Stimulated activated CD4-positive, alpha-beta T cell treated with anti-CD3 and anti-CD28 coated beads, Interleukin-2, amount 100 ng/mL, for 48 hours (primary cell): ENCODE measurements at places on chromosomes 7 and 10.

- no peak for DNase-seq
These were observed 420.5 kb upstream of the FOXK1 start for GRCh38 chr7:4261601-4261960.

DNA sequence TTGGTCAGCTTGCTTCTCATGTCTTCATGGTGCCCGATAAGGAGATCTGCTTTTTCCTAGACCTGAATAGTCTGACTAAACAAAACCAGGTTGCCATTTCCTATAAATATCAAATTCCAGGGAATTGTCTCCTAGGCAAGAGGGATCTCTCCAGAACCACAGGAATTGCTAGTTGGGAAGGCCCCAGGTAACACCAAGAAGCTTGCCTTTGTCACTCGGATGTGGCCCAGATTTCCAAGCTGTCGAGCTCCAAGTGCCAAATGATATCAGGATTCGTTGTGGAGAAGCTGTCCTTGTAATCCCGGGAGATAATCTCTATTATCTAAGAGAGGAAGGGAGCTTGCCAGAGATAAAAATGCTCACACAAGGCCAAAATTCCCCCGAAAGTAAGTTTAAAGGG lies 1288.5 kb upstream of the AUTS2 start:
- DNase-seq: no peak

- no peak for DNase-seq
These were observed 24.6 kb upstream of the FOXL3 start for GRCh38 chr7:265192-265997.

DNA sequence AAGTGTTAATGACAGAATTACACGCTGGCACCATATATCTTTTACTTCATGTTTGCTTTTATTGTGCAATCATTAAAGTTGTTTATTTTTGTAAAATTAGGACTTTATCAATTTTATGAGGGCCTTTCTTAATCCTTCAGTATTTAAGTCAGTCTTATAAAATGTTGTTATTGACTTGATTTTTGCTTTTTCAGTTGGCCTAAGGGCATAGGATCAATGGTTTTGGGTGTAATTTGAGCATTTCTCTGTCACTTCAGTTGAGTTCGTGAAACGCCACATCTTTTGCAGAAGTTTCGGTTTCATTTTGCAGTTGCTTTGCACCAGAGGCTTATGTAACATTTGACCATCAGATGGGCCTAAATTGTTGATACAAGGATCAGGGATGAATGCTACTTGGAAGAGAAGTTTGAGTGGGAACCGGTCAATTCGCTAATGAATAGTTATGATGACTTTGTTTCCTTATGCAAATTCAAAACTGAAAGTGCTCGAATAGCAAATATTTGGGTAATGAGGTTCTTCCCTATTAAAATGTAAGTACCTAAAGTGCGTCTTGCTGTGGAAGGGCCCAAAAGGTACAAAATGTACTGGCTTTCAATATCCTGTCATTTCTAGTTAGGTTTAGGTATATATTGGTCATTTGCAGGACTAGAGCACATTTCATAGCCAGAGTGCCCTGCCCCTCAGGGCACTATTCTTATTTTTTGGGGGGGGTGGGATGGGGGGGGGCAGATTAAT lies 340.9 kb downstream of the LRMDA start:
- no peak for DNase-seq

GRCh38 chr7:103097041-103097440 lies 22.1 kb downstream of the ARMC10 start:
- no peak for DNase-seq

- no peak for DNase-seq
These were observed 126.2 kb downstream of the PRPF18 start for GRCh38 chr10:13712837-13713581.

GRCh38 chr7:48274662-48275061 lies 103.4 kb downstream of the ABCA13 start:
- DNase-seq: no peak

DNA sequence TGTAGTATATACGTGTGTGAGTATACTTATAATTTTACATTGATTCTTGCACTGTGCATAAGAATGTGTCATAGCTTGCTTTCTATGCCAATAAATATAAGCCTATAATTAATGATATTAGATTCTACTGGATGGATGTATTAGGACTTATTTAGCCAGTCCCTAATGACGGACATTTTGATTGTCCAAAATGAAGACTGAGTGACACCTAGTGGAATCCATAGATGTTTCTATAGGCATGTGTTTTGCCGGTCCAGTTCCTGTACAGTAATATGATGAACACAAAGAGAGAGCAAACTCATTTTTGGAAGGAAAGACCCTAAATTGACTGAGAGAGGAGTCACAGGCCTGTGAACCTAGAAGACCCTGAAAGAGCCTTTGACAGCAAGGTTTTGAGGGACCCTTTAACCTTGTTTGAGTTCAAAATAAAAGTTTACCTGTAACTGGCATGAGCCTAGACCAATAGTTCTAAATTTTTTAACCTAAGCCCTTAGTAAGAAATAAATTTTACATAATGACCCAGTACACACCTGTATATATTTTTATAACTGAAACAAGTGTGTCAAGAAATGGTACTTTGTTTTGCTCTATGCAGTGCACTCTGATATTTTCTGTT lies 42.4 kb upstream of the AGBL3 start:
- no peak for DNase-seq

DNA sequence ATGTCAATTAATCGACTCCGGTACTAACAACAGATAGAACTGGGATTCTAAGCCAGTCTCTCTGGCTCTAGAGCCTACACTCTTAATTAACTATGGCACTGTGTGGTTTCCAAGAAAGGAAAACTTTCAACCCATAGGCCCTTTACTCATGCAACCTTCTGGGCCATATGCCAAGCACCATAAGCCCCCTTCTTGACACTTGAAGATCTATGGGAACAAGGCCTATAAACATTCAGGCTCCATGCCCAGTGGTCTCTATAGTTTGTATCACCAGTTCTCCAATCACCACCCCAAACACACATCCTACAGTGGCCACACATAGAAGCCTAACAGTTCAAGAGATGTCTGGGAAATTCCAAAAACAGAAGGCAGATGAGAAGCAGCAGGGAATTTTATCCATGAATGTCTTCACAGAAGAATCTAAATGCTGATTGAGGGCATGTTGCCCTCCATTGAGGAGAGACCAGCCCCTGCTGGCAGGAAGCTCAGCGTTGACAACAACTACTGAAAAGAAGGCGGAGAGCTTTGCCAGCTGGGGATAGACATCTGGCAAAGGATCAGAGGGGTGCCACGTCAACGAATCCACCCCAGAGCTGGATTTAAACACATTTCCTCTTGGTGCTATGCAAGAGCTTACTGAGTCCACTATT lies 64.4 kb downstream of the GRM3 start:
- no peak for DNase-seq

GRCh38 chr7:143375298-143376034 lies 5.7 kb upstream of the ZYX start:
- DNase-seq: no peak

- no peak for DNase-seq
These were observed 41.9 kb downstream of the AGK start for GRCh38 chr7:141593134-141593533.

DNA sequence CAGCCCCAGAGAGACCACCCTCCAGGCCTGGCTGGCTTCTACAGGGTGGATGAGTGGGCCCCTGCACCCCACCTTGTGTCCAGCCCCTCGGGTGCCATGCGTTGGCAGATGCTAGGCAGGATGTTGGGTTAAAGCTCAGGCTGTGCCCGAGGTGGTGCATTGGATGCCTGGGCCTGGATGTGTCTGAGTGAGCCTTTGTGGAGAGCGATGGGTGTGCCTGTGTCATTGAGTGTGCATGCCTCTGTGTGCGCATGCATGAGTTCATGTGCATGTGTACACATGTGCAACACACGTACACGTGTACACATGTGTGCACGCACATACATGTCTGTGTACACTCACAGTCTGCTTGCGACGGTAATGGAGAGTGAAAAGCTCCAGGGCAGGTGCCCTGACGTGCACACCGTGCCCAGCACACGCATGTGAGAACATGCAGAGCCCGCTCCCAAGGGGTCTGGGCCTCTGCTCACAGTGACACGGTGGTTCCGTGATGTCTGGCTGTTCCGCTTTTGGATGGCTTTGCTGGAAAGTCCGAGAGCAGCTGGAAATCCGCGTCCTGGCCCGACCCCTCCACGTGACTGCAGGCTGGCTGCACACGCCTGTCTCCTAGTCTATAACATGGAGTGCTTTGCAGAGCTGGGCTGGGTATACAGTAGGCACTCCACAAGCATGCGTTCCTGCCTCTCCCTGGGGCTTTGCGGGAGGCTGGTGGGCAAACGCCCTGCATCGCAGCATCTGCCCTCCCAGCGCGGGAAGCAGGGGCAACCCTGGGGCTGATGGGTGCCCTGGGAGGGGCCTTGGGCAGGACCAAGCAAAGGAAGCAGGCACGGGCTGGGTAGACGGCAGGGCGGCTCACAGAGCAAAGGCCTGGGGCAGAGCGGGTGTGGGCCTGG lies 36.9 kb downstream of the ELFN1 start:
- no peak for DNase-seq

DNA sequence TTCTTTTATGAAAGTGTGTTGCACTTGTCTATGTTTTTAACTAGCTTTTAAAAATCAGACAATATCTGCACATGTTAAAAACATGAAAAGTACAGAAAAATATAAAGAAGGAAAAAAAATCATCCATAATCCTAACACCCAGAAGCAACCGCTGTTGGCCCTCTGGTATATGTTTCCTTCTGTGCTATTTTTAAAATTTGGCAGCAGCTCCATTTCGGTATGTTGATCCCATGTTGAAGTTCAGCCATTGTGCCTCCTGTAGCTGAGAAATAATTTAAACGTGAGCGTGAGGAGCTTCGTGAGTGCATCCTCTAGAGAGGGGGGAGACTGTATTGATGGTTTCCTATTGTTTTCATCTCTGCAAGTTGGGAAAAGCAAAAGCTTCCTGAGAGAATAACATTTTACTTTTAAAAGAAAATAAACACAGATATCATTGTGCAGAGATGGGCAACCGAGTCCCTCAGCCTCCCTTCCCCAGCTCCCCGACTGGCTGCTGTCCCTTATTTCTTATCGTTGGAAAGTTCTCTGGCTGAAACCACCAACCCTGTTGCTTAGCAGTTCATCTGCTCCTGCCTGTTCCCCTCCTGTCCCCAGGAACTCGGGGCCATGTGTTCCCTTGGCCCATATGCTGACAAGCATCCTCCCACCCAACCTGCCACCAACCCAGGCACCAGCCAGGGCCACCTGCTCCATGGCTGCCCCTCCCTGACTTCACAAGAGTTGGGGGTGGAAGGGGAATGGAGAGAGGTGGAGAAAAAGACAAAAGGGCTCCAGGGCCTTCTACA lies 499.1 kb upstream of the PODXL start:
- no peak for DNase-seq

GRCh38 chr10:117320050-117320665 lies 55.1 kb downstream of the PDZD8 start:
- no peak for DNase-seq

- DNase-seq: no peak
These were observed 166.9 kb downstream of the PARD3 start for GRCh38 chr10:34647875-34648865.

GRCh38 chr7:96707901-96708774 lies 1.5 kb downstream of the SEM1 start:
- no peak for DNase-seq

GRCh38 chr7:81036057-81036456 lies 117.2 kb upstream of the SEMA3C start:
- DNase-seq: no peak

- no peak for DNase-seq
These were observed 114.6 kb downstream of the ITIH5 start for GRCh38 chr10:7551950-7552716.

- no peak for DNase-seq
These were observed 118.6 kb upstream of the BTBD16 start for GRCh38 chr10:122152544-122152943.

GRCh38 chr10:119871881-119872609 lies 598 bp downstream of the MCMBP start:
- DNase-seq: peak; percentile 26

DNA sequence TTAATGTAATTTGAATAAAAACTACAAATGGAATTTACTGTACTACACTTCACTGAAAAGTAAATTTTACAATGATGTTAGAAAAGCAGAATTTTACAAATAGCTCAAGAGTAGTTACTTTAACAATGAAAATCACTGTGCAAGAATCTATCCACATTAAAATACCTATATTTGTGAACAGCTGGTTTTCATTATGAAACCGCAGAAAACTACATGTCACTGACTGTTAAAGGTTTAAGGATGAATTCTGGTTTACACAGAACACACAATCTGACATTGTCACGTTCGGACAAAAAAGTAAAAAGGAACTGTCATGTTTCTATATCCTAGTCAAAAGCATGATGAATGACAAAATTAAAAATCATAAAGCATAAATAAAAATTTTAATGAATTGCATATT lies 415.3 kb upstream of the PRKCQ start:
- no peak for DNase-seq

- no peak for DNase-seq
These were observed 1.8 kb downstream of the NPS start for GRCh38 chr10:127550861-127551260.

- no peak for DNase-seq
These were observed 109.2 kb downstream of the ZNF248 start for GRCh38 chr10:37748170-37748569.

DNA sequence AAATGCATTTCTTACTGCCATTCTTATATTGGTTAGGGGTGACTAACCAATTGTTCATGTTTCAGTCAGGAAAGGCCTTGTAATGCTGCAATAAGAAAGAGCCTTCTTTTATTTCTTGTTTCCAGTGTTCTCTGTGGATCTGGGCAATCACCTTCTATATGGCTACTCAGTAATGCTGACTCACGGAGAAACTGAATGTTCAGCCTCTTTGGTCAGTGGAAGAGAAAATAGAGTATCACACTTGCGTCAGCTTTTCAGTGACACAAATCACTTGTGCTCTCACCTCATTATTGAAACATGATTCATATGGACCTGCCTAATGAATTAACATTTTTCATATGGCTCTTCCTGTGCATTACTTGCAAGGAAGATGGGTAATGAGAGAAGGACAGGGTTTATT lies 243.9 kb upstream of the POT1 start:
- no peak for DNase-seq

- no peak for DNase-seq
These were observed 131.4 kb downstream of the SRPK2 start for GRCh38 chr7:105257338-105257737.

- no peak for DNase-seq
These were observed 421.3 kb upstream of the GALNT17 start for GRCh38 chr7:70710651-70711050.

- no peak for DNase-seq
These were observed 43.1 kb downstream of the ARID5B start for GRCh38 chr10:61944410-61945147.

GRCh38 chr7:30688718-30689221 lies 6.5 kb upstream of the CRHR2 start:
- DNase-seq: no peak

DNA sequence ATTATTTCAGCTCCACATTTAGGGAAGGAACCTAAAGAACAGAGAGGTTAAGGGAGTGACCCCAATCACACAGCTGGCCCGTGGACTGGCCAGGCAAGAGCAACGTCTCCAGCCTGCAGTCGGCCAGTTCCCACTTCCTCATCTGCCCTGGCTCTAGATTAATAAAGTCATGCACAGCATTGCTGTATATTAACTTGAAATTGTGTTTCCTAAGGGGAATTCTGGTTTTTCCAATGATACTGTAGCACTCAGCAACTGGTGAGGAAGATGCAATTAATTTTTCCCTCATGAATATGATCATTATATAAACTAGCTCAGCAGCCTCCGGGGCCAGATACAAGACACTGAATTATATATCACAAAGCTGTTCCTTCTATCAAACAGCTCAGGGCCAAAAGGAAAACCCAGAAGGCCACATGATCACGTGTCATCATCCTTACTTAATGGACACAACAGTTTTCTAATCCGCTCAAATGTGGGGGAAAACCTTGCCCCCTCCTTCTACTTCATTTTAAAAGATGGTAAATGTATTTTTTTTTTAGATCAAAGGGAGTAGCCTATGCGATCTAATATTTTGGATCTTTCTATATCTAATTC lies 295.3 kb upstream of the PRKCQ start:
- no peak for DNase-seq
